Suppressor macrophage treated with lipopolysaccharide for 1 hour (primary cell): ENCODE measurements at places on chromosomes 2 and 18.

DNA sequence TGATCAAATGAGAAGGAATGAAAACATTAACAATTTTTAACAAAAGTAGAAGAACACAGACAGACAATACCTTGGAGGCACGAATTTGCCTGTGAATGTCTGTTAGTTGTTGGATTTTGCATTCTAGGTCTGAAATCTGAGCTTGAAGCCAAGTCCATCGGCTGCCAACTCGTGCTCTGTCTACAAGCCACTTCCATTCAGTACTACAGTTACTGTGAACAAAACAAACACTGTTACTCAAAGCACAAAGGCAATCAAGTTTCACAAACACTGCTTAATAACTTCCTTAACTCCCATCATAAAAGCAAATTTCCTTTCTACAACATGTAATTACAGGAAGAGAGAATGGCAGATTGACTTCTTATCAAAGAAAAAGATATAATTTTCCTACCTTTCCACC lies 42.2 kb downstream of the KANSL1L start:
- DNase-seq, result no peak

DNA sequence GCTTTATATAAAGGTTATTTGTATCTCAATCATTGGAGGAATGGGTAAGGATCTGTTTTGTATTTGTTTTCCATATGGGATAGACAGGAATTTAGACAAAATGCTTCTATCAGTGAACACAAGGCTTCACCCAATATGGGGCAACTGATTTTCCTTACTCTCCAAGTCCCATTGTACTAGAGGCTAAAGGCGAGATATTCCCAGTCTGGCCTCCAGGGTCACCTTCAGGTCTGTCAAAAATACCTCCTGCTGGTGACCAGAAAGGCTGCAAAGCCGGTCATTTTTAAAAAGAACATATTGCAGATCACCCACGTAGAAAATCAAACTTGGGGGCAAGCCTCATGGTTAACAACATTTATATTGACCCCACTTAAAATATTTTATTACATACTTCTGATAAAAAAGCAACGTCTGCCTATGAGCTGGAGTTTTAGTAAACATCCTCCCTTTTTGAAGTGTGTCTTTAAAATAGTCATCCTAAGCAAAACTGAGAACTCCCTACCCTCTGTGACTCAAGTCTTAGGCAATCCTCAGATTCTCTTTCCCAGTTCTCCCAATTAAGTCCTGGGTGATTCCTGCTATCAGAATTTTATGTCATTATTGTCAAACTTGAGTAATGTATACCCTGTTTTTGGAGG lies 276.6 kb downstream of the MREG start:
- DNase-seq, result peak; percentile 67

- no peak for DNase-seq
Measured at GRCh38 chr18:67540559-67540958, 24.0 kb upstream of the DSEL start.

DNA sequence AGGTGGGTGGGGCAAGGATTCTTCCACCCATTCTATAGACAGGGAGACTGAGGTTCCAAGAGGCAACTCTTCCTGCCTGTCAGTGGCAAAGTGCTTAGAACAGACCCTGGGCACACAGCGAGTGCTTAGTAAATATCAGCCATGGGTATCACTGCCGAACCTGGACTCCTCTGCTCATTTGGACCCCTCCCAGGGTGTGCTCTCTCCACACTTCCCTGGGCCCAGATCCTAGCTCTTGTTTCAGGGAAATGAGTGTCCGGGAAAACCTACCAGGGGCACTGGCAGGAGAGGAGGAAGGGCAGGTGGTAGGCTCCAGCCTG lies 136.3 kb downstream of the CYP26B1 start:
- DNase-seq, result no peak

DNA sequence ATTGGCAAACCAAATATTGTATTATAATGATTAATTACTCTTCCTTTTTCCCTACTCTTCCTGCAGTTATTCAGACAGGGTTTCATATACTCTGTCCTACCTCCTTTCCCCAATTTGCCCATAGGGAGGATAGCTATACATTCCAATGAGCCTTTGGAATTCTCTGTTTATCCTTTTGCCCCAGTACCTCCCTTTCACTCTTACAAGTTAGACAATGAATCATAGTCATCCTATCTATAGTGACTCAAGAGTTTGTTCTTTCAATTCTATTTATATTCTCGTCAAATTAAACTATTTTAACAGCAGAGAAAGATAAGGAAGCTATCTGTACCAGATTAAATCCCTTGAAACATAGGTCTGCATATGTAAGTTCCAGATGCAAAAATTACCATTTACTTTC lies 437.5 kb downstream of the NR4A2 start:
- no peak for DNase-seq

GRCh38 chr2:200860092-200860795 lies 4.2 kb downstream of the CLK1 start:
- DNase-seq, result peak; percentile 37

- no peak for DNase-seq
Measured at GRCh38 chr2:19774805-19775176, 127.0 kb downstream of the TTC32 start.

- DNase-seq, result no peak
Measured at GRCh38 chr2:236375973-236376476, 111.8 kb upstream of the ASB18 start.

GRCh38 chr2:11090187-11090586 lies 65.1 kb upstream of the SLC66A3 start:
- DNase-seq, result no peak

GRCh38 chr2:114929225-114929624 lies 486.8 kb downstream of the DPP10 start:
- no peak for DNase-seq

DNA sequence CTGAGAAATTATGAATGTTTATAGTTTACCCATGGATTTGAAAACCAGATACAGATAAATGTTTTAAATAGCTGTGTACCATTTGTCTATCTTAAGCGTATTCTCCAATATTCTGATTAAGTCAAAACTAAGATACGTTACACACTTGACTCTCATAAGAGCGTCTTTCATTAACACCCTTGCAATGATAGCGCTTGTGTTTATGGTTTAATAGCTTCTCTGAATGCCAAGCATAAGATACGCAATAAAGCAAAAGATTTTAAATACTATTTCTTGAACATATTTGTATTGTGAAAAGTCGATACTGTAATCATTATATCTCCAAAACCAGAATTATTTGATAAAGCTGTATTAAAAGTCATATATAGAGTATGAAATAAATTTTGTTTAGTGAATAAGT lies 3.0 kb downstream of the CALCRL start:
- no peak for DNase-seq

- DNase-seq, result no peak
Measured at GRCh38 chr18:80179857-80180558, 67.3 kb downstream of the PARD6G start.

DNA sequence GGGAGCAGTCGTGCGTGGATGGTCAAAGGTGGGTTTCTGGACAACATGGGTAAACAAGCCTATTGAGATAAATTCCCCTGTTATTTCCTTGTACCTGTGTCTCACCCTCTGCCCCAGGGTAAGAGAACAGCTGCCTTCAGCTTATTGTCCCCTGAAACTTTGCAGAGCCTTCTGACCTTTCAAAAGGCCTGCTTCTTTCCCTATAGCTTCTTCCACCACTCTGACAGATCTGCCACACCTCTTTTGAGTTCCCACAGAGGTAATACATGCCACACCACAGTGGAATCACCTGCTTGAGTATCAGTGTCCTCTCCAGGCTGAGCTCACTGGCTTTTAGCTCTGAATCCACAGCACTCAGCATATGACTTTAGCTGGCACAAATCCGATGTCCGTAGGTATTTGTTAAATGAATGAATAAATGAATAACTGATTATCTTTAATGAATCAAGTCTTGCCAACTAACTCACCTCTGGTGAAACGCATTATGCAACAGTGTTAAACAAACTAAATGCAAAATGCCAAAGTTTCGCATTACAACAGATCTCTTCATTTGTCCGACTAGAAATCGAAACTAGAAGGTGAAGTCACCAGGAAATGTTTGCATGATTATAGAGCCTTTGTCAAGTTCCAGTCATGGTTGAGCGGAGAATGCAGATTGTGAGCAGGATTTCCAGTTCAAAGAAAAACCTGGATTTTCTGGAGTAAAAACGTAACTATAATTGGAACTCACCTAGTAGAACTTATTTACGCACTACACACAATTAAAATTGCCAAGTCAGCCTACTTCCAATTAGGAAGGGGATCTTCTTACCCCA lies 16.4 kb downstream of the DYNAP start:
- DNase-seq, result peak; percentile 59
